ENCODE measurements at places on chromosomes 7 and 10.

DNA sequence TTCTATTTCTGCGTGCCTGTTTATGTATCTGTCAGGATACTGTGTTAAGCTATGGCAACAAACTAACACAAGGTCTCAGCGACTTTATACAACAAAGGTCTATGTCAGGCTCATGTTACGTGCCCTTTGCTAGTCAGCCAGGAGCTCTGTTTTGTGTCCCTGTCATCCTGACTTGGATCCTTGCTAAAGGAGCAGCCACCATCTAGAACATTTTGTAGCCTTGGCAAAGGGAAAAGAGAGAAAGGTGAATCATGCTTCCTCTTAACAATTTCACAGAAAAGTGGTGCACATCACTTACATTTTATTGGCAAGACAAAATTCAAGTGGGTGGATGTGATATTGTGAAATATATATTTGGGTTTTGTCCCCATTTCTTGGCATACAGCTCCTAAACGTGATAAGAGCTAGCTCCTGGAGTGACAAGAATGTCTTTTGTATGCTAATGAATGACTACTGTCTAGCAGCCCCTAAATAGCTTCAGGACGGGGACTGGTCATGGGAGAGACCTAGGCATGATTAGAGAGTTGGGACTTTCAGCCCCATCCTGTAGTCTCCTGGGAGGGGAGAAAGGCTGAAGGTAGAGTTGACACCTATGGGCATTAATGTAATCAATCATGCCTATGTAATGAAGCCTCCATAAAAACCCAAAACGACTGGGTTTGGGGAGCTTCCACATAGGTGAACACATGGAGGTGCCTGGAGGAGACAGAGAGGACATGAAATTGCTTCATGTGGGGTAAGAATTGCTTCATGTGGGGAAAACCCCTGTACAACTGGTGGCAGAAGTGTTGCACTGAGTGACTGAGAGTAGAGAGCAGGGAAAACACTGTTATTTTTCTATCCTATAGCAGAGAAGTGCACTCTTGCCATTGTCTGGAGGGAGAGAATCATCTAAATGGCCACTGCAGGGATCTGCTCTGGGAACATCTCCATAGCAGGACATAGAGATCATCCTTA lies 33.0 kb downstream of the MRPL32 start:
- no peak for DNase-seq

- DNase-seq = no peak
Measured at GRCh38 chr10:119657725-119658124, 6.5 kb downstream of the BAG3 start.

GRCh38 chr10:114256822-114257221 lies 17.8 kb downstream of the VWA2 start:
- DNase-seq = no peak

DNA sequence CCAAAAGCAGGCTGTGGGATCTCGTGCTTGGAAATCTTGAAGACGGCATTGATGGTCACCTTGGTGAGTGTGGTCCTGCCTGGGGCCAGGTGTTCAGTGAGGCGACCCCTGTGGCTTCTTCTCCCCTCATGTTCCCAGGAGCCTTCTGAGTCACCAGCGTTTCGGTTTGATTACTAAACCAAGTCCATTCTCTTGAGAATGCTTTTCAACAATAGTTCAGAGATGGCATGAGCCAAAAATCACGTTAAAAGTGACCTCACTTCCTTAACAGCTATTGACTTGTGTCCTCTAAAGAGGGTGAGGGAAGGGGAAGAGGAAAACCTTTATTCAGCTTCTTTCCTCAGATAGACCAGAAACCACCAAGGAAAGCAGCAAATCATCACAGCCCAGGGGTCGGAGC lies 315.2 kb downstream of the GATA3 start:
- no peak for DNase-seq

DNA sequence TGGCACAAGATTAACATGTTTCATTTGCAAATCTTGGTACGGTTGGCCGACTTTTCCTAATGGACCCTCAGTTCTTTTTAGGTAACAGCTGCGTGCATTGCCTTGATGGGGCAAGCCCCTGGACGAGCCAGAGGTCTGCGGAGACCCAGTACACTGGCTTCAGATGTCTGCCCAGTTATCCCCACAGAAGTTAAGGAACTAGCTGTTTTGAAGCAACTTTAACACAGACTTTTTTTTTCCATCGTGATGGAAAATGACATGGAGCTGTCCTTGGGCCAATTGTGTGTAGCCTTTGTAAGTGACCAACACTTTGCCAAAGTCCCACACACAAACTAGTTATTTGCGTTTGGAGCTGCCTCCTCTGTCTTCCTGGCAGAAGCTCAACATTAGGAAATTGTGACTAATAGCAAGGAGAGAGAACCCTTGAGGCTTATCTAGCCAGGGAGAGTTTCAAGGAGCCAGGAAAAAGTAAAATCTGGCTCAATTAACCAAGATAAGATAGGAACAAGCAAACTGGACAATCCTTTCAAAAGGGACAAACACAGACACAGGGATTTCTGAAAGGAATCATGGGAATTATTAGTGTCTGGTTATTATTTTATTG lies 99.6 kb upstream of the BMPER start:
- DNase-seq = no peak

- no peak for DNase-seq
Measured at GRCh38 chr7:69864274-69864673, 266.0 kb downstream of the AUTS2 start.

- no peak for DNase-seq
Measured at GRCh38 chr7:37341033-37341630, 107.5 kb downstream of the ELMO1 start.

GRCh38 chr10:104449391-104449790 lies 95.8 kb downstream of the CFAP58 start:
- no peak for DNase-seq

DNA sequence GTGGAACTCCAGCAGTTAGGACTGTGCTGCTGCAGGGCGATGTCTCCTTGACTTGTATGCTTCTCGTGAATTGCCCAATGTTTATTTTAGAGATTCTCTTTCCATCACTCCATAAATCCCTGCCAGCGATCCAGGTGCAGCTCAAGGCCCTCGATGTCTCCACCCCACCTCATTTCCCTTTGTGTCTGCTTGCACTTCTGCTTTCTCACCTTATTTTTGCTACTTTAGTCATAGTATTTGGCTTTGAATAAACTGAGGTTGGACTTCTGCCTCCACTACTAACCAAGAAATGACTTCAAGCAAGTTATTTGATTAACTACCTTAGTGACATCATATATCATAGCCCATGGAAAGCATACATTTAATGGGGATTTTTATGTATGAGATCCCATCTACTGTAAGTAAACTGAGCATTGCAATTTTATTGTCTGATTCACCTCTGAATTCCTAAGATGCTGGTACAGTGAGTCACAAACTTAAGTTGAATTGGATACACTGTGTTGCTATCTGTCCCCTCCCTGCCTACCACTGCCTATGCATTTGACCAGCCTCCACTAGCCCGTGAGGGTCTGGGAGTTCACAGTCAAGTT lies 255.8 kb downstream of the ABCA13 start:
- DNase-seq = no peak

DNA sequence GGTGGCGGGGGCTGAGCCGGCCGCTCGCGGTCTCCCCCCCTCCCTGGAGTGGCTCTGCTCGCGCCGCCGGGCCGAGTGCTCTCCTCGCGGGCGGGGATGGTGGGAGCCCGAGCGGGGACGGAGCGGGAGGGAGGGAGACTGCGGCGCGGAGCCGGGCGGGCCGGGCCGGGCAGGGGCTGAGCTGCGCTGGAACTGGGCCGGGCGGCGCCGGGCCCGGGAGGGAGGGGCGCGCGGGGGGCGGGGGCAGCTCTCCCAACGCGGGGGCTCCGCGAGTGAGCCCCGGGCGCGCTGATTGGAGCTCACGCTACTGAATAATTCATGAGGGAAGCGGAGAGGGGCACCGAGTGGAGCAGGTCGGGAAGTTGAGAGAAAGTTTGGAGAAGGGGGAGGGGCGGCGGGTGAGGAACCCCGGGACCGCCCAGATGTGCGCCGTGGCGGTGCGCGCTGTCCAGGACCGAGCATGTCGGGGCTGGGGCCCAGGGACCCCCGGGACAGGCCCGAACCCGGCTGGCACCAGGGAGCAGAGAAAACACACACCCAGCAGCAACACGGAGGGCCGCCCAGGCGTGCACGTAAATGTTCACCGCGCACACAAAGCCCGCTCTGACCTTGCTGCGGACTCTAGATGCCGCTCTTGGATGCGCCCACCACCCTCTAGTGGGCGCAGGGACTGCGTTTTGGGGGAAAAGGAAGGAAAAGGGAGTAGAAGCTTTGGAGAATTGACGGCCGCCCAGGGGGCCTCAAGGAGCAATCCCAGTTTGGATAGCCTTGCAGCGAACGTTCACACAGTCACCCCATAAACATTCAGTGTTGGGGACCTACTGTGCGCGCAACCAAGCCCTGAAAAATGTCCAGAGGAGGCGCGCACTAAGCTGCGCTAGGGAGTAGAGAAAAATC lies at the start of gene EPHB4:
EPHB4 (minus strand) TSS at position 194 of the 897 bp plus-strand sequence. CDS start 493 bp downstream, outside the sequence.
- peak; percentile 94 for DNase-seq

- DNase-seq = no peak
Measured at GRCh38 chr10:5958077-5958476, 19.3 kb downstream of the IL15RA start.

DNA sequence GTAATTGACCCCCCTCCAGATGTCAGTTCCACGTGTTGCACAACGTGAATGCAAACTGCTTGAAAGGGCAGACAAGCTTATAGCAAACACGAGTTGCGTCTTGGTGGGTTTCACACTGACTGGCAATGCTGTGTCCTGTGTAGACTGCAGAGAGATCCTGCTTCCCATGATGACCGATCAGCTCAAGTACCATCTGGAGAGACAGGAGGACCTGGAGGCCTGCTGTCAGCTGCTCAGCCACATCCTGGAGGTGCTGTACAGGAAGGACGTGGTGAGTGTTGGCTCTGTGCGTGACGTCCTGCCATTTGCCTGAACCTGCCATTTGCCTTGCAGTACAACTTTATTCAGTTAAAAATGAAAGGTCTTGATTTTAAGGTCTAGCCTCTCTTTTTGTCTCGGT lies 71.1 kb downstream of the INSYN2A start:
- DNase-seq = no peak

Data from right forelimb (tissue), 1 donor.